Kasumi-1 (cell line): ENCODE measurements at places on chromosomes 2 and 18.
A peak's percentile ranks its signal among the peaks of the same experiment; 100 is the strongest.

DNA sequence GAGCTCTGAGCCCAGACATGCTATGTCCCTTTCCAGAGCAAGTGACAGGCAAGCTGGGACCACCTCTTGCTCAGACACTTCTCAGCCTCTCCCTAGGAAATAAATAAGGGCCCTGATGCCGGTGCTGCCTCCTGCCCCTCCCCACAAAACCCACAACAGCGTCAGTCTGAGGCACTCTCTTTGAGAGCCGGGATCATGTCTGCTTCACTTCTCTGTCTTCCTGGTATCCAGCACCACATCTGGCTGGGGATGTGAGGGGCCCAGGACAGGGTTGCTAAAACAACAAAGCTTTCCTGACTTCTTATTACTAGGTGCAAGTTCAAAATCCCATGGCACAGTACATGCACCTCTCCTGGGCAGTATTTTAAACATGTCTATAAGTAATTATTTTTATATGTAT, 103.9 kb upstream of the GLI2 start:
- DNase-seq = no peak

- DNase-seq = no peak
Measured at GRCh38 chr2:140786585-140786984, 1344.2 kb downstream of the LRP1B start.

DNA sequence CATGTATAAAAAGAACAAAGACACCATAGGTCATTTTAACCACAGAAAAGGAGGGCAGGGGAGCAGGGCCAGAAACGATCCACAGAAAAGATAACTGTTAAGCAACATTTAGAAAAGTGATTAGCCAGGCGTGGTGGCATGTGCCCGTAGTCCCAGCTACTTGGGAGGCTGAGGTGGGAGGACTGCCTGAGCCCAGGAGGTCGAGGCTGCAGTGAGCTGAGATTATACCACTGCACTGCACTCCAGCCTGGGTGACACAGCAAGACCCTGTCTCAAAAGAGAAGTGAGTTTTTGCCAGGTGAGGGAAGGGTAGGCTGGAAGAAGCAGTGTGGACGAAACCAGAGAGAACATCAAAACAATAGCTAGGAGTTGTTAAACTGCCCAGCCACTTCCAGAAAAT, 3.3 kb downstream of the WDR12 start:
- DNase-seq = no peak

GRCh38 chr18:6039055-6039454, 143.7 kb upstream of the TMEM200C start:
- no peak for DNase-seq

GRCh38 chr18:33616556-33616955, 38.5 kb downstream of the ASXL3 start:
- no peak for DNase-seq

GRCh38 chr2:157305723-157306110, 19.9 kb downstream of the ERMN start:
- DNase-seq = no peak

DNA sequence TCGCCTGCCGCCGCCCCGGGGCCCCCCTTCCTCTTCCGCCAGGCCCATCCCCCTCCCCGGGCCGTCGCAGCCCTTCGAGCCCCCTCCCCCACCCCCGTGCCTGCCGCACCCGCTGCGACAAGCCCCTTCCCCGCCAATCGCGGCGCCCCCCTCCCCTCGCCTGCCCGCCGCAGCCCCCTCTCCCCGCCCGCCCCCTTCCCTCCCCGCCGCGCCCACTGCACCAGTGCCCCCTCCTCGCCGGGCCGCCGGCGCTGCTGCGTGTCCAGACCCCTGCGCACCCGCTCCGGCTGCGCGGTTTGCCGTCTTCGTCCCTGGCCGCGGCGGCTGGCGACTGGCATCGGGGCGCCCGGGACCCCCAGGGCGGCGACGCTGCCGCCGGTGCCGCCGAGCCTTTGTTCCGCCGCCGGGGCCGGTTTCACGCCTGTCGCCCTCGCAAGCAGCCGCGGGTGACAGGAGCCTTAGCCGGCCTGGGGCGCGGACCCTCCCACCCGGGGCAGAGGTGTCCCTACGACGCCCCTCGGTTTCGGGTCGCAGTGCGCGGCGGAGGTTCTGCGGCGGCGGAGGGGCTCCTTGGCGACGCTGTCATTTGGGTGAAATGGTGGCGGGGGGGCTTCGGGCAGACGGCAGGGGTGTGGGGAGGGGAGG, 18.1 kb downstream of the GPC1 start:
- no peak for DNase-seq

- no peak for DNase-seq
Measured at GRCh38 chr2:160145471-160145870, 54.6 kb downstream of the ITGB6 start.

DNA sequence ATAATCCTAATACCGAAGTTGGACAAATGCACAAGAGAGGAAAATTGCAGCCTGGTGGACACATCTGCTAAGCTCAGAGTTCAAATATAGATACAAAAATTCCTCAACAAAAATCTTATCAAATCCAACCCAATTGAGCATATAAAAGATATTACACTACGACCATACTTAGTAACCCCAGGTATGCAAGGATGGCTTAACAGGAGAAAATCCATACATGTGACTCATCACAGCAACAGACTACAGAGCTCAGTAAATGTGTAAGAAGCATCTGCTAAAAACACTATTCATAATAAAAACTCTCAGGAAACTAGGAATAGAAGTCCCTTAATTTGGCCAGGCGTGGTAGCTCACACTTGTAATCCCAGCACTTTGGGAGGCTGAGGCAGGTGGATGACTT, 28.3 kb downstream of the HS6ST1 start:
- no peak for DNase-seq

DNA sequence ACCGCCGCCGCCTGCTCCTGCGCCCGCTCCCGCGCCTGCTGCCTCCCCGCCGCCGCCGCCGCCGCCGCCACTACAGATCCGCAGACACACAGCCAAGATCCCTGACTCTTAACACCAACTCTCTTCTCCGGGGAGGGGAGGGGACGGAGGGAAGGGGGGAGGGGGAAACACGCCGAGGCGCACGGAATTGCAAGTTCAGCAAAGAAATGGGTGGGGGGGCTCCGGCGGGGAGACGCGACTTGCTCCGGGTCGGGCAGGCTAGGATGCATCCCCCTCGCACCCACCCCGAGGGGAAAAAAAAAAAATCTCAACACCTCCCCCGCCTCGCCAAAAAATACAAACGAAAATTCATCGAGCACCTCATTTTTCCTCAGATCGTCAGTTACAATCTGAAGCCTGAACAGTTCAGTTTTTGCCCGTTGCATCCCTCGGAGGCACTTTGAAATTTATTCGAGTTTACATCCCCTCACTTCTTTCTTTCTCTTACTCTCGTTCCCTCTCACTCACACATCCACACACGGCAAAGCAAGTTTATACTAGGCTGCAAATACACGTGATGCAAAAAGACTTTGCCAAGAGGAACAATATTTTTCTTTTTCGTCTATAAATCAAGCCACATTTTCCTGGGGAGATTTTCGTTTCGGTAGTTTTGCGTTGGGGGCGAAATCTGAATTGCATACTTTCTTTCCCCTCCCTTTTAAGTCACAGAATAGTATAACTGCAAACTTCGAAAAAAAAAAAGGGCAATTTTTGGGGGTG, at the start of gene TCF4:
TCF4 (minus strand) TSS at position 82 of the 759 bp plus-strand sequence. CDS start 1,076 bp downstream, outside the sequence.
- DNase-seq = peak; percentile 5

DNA sequence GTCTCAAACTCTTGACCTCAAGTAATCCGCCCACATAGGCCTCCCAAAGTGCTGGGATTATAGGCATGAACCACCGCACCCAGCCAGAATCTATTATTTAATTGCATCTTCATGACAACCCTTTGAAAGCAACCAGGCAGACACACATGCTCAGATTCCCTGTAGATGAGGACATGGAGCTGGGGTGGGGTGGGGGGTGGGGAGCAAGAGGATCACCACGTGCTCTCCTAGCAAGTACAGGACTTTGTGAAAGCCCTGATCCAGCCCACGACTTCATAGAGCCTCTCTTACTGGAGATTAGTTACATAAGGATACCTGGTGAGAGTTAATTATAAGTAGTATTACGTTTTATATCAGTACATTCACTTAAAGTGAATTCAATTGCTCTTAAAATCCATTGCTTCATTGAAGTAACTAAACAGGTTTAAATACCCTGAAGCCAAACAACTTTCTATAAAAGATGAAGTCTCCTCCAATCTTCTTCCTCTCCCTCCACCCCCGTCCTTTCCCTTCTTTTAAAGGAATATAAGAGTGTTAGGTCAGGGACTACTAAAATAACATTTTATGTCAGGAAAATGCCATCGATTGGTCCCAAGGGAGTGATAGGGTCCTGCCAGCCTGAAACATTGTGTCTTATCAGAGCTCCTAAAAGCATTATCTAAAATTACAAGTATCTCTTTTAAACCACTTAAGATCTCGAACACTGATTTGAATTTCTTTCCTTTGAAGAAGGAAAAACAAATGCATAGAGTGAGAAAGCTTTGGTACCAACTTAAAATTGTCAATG, 123.9 kb downstream of the EPHA4 start:
- DNase-seq = no peak
